ENCODE measurements at places on chromosomes 13 and 19.

- DNase-seq: no peak
These were observed 221.7 kb upstream of the SPRY2 start for GRCh38 chr13:80562433-80563156.

DNA sequence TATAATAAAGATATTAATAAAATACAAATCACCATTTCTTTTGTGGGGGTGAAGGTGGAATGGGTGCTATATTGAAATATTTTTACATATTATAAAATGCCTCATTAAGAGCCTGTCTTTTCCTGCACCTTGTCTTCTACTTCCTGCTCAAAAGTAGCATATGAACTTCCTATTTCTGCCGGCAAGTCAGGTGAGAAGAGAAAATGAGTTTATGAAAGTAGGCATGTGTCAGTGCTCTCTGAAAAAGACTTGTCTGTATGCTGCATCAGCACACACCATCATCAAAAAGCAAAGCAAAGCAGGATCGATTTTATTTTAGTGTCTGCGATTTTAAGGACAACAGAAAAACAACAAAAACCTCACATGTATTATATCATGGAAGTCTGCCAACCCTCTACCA, 114.2 kb downstream of the RAP2A start:
- DNase-seq: no peak

DNA sequence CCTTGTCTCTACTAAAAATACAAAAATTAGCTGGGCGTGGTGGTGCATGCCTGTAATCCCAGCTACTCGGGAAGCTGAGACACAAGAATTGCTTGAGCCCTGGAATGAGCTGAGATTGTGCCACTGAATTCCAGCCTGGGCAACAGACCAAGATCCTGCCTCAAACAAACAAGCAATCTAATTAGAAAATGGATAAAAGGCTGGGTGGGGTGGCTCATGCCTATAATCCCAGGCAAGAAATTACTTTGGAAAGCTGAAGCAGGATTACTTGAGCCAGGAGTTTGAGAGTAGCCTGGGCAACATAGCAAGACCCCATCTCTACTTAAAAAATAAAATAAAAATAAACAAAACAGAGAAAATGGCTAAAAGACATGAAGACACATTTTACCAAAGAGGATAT, 77.0 kb downstream of the CAB39L start:
- DNase-seq: no peak

- no peak for DNase-seq
These were observed 89.3 kb upstream of the C1QTNF9B start for GRCh38 chr13:23986619-23987018.

DNA sequence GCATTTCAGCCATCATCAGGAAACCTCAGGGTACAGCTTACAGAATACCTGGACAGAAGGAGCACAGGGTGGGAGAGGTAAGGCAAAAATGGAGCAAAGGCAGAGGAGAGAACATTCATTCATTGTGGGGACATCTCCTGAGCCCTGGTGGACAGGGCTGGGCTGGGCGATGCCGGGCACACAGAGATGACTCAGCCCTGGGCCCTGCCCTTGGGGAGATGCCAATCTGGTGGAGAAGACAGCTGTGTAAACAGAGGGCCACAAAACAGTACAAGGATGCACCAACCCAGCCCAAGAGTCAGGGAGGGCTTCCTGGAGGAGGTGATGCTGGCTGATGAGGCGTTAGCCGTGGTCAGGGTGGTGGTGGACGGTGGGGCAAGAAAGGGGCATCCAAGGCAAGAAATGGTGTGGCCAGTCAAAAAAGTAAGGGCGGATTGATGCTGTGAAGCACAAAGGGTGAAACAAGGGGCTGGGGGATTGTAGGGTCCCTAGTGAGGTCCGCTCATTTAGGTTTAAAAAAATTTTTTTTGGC, 3.6 kb upstream of the HAS1 start:
- DNase-seq: no peak

- DNase-seq: no peak
These were observed 201.5 kb upstream of the CSNK1A1L start for GRCh38 chr13:37306778-37307544.

DNA sequence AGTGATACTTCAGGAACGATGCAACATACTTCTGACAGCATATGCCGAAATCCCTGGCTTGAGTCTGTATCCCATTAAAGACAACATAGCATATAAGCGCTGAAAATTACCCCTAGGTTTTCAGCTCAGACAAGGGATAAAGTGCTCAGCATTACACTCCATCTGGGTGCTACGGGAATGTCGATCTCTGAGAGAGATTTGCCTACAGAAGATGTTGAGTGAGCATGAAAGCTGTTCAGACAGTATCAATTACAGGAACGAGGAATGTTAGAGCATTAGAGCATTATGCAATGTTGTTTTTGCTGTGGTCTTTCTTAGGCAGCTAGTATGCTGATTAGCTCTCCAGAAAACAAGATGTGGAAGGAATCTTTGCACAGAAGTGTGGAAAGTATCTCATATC, 484.5 kb downstream of the LIG4 start:
- DNase-seq: no peak

DNA sequence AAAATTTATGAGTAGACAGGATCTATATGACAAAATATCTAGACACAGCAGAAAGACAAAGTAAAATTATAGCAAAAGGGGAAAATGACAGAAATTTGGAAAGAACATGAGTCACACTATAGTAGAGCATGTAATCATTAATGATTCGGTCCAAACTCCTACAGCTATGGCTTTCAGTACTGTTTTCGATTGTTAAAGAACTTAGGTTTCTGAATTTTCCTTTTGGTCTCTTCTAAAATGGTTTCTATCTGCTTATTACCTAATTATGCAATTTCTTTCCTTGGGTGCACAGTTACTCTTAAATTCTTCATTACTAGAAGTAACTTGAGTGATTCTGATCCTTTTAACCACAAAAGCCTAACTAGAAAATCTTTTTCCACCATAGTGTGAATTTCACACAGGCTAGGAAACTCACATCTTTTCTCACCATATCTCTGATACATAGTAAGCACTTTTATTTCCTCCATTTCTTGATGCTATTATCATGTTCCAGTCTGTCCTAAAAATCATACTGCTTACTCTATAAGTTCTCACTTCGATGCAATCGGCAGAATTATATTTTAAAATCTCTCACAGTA, 1101.4 kb downstream of the PCDH9 start:
- DNase-seq: no peak

DNA sequence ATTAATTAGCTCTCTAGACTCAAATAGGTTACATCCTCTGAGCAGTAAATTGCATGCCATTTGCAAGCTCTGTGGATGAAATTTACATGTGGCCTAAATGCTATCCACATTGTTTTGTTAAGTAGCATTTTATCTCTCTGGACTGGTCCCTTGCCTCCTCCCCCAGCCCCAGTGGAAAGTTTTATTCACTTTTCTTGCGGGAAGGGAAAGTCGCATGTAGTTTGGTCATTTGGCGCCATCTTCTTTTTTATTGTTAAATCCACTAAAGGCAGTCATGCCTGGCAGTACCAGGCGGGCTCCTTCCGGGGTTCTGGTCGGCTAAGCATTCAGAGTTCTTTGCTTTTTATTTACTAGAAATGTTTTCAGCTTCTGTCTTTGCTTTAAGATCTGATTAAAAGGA, 188.7 kb downstream of the TM9SF2 start:
- DNase-seq: no peak

DNA sequence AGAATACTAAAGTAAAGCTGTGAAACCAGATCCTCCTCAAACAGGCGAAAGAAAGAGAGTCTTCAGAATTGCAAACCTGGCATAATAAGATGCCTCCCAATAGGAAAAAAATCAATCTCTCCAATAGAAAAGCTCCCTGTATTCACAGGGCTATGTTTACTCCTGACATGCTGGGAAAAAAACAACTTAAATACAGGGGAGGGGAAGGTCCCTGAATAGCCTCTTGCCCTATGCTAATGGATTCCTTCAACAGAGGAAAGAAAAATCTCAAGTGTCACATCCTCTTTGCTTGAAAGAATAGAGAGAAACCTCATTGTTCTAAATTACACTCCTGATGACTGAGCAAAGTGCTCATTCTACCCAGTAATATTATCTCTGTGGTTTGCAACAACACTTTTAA, 1271.1 kb upstream of the PRR20A start:
- no peak for DNase-seq

DNA sequence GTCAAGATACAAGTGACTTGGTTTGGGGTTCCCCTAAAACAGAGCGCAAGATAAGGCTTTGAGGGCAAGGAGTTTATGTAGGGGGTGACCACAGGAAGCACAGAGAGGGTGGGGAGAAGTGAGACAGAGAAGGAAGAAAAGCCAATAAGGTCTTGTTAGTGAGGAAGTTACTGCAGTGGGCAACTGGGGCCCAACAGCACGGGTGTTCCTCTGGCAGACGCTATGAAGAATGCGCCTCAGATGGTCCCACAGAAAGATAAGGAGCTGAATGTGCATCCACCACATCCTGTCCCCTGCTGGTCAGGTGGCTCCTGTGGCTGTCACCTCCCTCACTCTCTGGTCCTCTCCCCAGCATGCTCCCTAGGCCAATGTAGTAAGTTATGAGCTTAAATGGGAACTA, 333.5 kb downstream of the TSHZ3 start:
- no peak for DNase-seq

- no peak for DNase-seq
These were observed 76.2 kb downstream of the GGACT start for GRCh38 chr13:100512422-100512821.

DNA sequence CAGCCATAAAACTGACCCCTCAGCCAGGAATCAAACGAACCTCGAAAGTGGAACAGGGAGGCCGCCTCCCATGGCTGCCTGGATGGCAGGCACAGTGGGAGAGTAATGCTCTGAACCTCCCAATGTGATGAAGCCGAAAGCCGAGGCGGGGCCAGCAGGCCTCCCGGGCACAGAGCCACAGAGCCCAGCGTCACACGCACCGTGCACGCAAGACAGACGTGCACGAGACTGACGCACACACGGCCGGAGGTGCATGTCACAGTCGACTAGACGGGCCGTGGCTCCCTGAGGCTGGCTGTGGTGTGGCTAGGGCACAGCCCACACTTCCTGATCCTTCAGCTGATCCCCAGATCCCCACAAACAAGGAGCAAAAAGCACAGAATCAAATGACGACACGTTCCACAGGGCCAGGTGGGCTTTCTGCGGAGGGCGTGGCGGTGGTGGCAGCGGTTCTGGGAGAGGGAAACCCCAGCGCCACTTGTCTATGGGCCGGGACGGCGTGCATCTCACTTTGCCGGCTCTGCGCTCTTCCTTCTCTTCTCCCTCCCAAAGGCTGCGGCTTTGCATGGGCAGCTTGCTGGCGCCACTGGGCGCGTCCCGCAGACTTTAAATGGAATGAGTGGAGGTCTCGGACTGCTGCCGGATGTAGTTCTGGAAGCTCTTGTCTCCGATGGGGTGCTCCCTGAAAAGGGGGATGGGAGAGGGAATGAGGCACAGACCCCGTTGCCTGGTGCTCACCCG, 5.0 kb upstream of the C13orf46 start:
- DNase-seq: no peak

All from NCI-H2029 treated with DMSO at 0.1 percent for 48 hours (cell line).